ENCODE measurements at places on chromosomes 4 and X.

GRCh38 chr4:26557164-26557563 lies 26.7 kb upstream of the TBC1D19 start:
- no peak for DNase-seq

DNA sequence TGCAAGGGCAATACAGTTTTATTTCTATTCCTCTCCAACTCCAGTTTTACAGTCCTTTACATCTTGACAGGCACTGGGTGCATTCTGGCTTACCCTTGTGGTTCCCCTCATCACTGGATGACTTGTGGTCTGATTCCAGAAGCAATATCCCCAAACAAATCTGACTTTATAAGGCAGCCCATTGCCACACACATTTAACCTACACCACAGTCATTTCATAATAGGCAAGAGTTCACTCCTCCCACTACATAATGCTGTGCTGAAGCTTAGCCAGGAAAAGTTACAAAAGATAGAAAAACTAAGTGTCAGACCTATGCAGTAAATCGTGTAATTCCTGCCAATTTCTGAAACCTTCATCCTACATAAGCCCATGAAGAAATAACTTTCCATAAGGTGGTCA lies 82.9 kb upstream of the MID1IP1 start:
- DNase-seq, result no peak

- DNase-seq, result no peak
Measured at GRCh38 chr4:61210186-61210939, 10.2 kb downstream of the ADGRL3 start.

DNA sequence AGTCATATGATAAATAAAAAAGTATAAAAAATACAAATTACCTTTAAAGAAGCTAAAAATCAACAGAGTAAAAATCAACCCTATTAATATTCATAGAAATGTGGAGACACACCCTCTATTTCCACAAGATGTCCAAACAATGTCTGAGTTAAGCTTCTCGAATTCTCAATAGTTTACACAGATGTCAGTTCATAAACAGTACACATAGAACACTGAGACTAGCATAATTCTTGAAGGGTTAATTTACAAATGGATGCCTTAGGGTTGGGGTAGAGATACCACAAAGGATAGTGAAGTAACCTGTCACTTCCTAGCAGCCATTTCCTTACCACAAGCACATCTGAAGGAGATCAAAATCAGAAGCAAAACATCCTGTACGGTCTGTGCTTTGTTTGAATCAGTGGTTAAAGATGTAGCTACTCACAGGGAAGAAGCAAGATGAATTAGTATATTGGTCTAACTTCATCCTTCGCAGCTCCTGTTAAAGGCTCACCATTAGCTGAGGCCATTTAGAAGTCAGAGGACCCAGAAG lies 2393.9 kb downstream of the ARAP2 start:
- DNase-seq, result no peak

DNA sequence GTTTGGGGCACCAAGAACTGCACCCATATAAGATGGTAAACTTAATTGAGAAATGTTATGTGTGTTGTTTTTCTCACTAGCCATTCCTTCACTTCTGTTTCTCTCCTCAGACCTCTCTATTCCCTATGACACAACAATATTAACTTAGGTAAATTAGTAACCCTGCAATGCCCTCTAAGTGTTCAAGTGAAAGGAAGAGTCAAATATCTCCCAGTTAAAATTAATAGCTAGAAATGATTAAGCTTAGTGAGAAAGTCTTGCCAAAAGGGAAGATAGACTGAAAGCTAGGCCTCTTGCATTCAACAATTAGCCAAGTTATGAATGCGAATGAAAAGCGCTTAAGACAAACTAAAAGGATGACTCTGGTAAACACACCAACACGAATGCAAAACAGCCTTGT lies 132.9 kb upstream of the KLF8 start:
- no peak for DNase-seq

- DNase-seq, result no peak
Measured at GRCh38 chrX:119880552-119881437, 9.2 kb downstream of the NDUFA1 start.

GRCh38 chr4:40991908-40992307 lies 222.4 kb downstream of the APBB2 start:
- no peak for DNase-seq

DNA sequence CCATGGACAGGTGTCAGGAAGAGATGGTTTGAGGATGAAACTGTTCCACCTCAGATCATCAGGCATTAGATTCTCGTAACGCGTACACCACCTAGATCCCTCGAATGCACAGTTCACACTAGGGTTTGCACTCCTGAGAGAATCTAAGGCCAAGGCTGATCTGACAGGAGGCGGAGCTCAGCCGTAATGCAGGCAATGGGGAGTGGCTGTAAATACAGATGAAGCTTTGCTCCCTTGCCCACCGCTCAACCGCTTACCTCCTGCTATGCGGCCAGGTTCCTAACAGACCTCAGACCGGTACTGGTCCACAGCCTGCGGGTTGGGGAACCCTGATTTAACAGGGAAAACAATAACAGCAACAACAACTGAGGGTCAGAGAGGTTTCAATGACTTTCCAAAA lies 2.0 kb upstream of the TEC start:
- no peak for DNase-seq

DNA sequence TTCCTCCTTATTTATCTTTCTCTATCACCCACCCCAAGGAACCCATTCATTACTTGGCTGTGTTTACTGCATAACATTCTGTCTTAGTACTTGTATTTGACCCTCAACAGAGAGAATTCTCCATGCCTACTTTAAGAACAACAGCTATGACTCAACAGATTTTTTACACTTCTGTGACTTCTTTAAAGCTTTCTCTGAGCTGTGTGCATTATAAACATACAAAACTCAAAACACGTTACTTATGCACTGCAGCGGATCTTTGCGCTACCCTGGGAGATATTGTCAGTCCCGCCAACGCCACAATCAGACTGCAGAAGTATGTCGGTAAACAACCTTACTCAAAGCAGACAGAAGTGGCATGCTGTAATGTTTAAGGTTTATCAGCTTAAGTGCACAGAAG lies 35.1 kb downstream of the PRKX start:
- DNase-seq, result no peak

GRCh38 chrX:109859651-109860050 lies 126.6 kb upstream of the ACSL4 start:
- DNase-seq, result no peak

- no peak for DNase-seq
Measured at GRCh38 chr4:161356351-161356750, 807.4 kb downstream of the FSTL5 start.

Data from stimulated activated CD8-positive, alpha-beta memory T cell treated with anti-CD3 and anti-CD28 coated beads, Interleukin-4, amount 100 ng/mL, for 4 hours (primary cell).